Lower lobe of right lung (tissue), 2 donors: ENCODE measurements at places on chromosomes 6 and 20.

DNA sequence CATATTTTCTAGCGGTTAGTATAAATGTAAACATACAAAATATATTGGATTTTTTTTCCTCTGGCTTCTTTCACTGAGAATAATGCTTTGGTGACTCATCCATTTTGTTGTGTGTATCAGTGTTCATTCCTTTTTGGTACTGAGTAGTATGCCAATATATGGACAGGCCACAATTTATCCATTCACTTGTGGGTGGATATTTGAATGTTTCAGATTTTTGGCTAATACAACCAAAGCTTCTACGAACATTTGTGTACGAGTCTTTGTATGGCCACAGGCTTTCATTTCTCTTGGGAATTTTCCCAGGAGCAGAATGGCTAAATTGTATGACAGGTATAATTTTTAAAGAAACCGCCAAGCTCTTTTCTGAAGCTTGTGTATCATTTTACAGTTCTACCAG, 677.5 kb downstream of the HDGFL1 start:
- H3K27ac ChIP-seq, result no peak overlapping the region
- no peak overlapping the region for H3K4me3 ChIP-seq
- H3K27me3 ChIP-seq, result no peaks in the 10 kb centered on the region
- no peaks in the 10 kb centered on the region for H3K4me1 ChIP-seq
- no peak for DNase-seq

GRCh38 chr20:62949153-62949821, 3.2 kb upstream of the SLC17A9 start:
- H3K27me3 ChIP-seq, result no peaks in the 10 kb centered on the region
- no peak overlapping the region for H3K4me3 ChIP-seq
- peak; percentile 6 for DNase-seq
- H3K4me1 ChIP-seq, result peaks cover 26% of the 10 kb centered on the region
- peaks cover 60% of the 10 kb centered on the region for H3K36me3 ChIP-seq

- no peaks in the 10 kb centered on the region for H3K36me3 ChIP-seq
- no peak overlapping the region for H3K4me3 ChIP-seq
- H3K4me1 ChIP-seq, result no peaks in the 10 kb centered on the region
- no peak for DNase-seq
- H3K27ac ChIP-seq, result no peak overlapping the region
Measured at GRCh38 chr6:108275976-108276375, 15.1 kb upstream of the SNX3 start.

DNA sequence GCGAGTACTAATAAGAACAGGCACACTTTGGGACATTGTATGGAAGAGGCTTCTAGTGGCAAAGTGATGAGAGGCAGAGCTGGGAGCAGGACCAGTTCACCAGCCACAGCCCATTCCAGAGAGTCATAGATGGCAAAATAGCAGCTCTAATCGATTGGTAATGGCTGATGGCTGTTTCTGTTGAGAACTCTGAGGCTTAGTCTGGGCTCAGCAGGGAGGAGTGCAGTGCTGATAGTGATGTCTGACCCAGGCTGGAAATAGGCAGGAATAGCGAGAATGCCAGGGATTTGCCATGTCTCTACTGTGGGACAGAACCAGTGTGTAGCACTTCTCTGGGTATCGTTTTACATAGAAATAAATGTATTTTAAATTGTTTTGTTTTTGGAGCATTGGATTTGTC, 620.0 kb upstream of the FLRT3 start:
- DNase-seq, result no peak
- no peaks in the 10 kb centered on the region for H3K36me3 ChIP-seq
- H3K27ac ChIP-seq, result no peak overlapping the region

GRCh38 chr6:37549154-37549553, 49.5 kb upstream of the CCDC167 start:
- H3K27ac ChIP-seq, result no peak overlapping the region
- no peaks in the 10 kb centered on the region for H3K4me1 ChIP-seq
- H3K4me3 ChIP-seq, result no peak overlapping the region
- no peaks in the 10 kb centered on the region for H3K36me3 ChIP-seq
- peaks cover 5% of the 10 kb centered on the region for H3K27me3 ChIP-seq

GRCh38 chr6:91137286-91137685, 550.4 kb upstream of the MAP3K7 start:
- no peaks in the 10 kb centered on the region for H3K4me1 ChIP-seq
- H3K27me3 ChIP-seq, result no peaks in the 10 kb centered on the region
- H3K27ac ChIP-seq, result no peak overlapping the region
- no peak overlapping the region for H3K4me3 ChIP-seq
- no peaks in the 10 kb centered on the region for H3K36me3 ChIP-seq

DNA sequence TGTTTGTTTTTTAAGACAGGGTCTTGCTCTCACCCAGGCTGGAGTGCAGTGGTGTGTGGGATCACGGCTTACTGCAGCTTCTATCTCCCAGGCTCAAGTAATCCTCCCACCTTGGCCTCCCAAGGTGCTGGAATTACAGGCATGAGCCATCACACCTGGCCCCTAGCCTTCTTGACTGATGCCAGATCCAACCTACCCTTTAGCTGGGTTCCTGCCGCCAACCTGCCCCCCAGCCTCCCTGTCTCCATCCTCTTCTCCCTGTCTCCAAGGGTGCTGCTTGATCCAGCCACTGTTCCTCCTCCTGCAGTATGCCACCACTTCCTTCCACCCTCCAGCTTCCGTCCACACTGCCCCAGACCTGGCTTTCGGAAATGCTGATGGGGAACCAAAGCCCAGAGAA, 3.2 kb upstream of the C20orf144 start:
- no peak overlapping the region for H3K27ac ChIP-seq
- H3K4me1 ChIP-seq, result peaks cover 10% of the 10 kb centered on the region
- peaks cover 24% of the 10 kb centered on the region for H3K36me3 ChIP-seq
- DNase-seq, result peak; percentile 14
- H3K4me3 ChIP-seq, result no peak overlapping the region
- no peaks in the 10 kb centered on the region for H3K27me3 ChIP-seq

GRCh38 chr6:168508903-168509302, 67.9 kb downstream of the SMOC2 start:
- no peak for DNase-seq
- H3K27me3 ChIP-seq, result no peaks in the 10 kb centered on the region
- no peak overlapping the region for H3K4me3 ChIP-seq
- H3K27ac ChIP-seq, result no peak overlapping the region
- H3K4me1 ChIP-seq, result no peaks in the 10 kb centered on the region

GRCh38 chr6:170572704-170573466, 11.6 kb downstream of the PDCD2 start:
- no peak overlapping the region for H3K27ac ChIP-seq
- H3K4me3 ChIP-seq, result no peak overlapping the region
- no peaks in the 10 kb centered on the region for H3K27me3 ChIP-seq
- no peak for DNase-seq
- peaks cover 95% of the 10 kb centered on the region for H3K36me3 ChIP-seq

GRCh38 chr6:131523988-131524673, 48.9 kb upstream of the ARG1 start:
- no peaks in the 10 kb centered on the region for H3K27me3 ChIP-seq
- H3K4me1 ChIP-seq, result no peaks in the 10 kb centered on the region
- H3K4me3 ChIP-seq, result no peak overlapping the region

GRCh38 chr6:169320013-169320412, 66.4 kb upstream of the THBS2 start:
- H3K27me3 ChIP-seq, result no peaks in the 10 kb centered on the region
- H3K4me3 ChIP-seq, result no peak overlapping the region
- H3K4me1 ChIP-seq, result no peaks in the 10 kb centered on the region
- no peak for DNase-seq
- no peaks in the 10 kb centered on the region for H3K36me3 ChIP-seq

DNA sequence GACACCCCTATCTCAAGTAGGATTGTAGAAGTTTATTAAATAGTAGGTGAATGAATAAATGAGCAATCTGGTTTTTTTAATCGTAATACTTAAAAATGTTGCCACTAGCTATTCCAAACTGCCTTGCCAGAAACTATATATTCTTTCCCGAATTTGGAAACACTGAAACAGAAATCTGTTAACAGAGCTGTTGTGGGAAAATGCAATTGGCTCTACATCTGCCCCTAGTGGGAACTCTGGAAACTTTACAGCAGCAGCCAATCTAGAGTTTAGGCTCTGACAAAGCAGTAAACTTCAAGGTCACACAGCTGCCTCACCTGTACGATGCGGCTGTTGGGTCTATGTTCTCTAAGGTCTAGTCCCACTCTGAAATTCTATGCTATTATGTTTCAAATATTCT, 41.7 kb downstream of the SYNE1 start:
- no peak overlapping the region for H3K27ac ChIP-seq
- DNase-seq, result no peak
- H3K4me1 ChIP-seq, result peaks cover 18% of the 10 kb centered on the region
- H3K4me3 ChIP-seq, result no peak overlapping the region
- H3K36me3 ChIP-seq, result no peaks in the 10 kb centered on the region
- no peaks in the 10 kb centered on the region for H3K27me3 ChIP-seq

GRCh38 chr6:29561606-29562181, 2.2 kb upstream of the UBD start:
- H3K36me3 ChIP-seq, result no peaks in the 10 kb centered on the region
- peaks cover 6% of the 10 kb centered on the region for H3K27me3 ChIP-seq
- no peak overlapping the region for H3K27ac ChIP-seq
- H3K4me1 ChIP-seq, result no peaks in the 10 kb centered on the region
- no peak for DNase-seq

- H3K4me3 ChIP-seq, result no peak overlapping the region
- H3K36me3 ChIP-seq, result no peaks in the 10 kb centered on the region
- no peak overlapping the region for H3K27ac ChIP-seq
Measured at GRCh38 chr20:52809003-52809402, 163.2 kb upstream of the TSHZ2 start.

DNA sequence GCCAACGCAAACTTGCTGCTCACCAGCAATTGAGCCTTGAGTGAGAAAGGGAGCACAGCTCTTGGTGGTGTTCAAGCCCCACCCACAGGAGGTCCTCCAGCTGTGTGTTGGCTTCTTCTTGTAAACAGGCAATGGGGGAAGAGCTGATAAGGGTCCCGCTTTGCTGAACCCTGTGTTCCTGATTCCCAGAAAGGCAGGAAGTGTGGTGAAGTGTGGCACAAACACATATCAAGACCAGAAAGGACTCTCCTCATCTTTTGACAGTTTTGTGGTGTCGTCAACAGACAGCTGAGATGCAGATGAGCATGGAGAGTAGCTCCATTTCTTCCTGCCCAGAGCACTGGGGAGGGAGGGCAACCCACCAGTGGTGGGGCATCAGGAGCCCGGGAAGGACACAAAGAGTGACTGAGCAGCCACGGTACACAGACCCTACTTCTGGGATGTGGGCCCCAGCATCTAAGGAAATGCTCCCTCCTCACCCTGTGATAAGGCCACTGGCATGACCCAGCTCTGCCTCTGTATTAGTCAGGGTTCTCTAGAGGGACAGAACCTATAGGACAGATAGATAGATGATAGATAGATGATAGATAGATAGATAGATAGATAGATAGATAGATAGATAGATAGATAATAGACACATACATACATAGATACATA, 188.9 kb upstream of the TAB2 start:
- no peaks in the 10 kb centered on the region for H3K27me3 ChIP-seq
- DNase-seq, result no peak
- peaks cover 30% of the 10 kb centered on the region for H3K4me1 ChIP-seq
- no peaks in the 10 kb centered on the region for H3K36me3 ChIP-seq

DNA sequence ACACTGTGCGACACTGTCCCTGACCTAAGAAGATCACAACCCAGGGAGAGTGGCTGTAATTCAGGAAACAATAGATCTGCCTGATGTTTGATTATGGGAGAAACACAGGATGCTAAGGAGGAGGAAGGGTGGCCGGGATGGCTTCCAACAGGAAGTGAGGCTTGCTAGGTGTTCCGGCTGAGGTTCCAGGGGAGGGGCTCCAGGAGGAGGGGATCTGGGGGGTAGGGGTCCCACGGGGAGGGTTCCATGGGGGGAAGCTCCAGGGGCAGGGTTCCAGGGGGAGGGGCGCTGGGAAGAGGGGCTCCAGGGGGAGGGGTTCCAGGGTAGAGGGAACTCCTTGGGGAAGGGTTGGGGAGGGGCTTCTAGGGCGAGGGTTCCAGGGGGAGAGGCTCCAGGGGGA, 48.6 kb downstream of the DAAM2 start:
- no peaks in the 10 kb centered on the region for H3K36me3 ChIP-seq
- H3K4me1 ChIP-seq, result peaks cover 4% of the 10 kb centered on the region
- H3K4me3 ChIP-seq, result no peak overlapping the region

DNA sequence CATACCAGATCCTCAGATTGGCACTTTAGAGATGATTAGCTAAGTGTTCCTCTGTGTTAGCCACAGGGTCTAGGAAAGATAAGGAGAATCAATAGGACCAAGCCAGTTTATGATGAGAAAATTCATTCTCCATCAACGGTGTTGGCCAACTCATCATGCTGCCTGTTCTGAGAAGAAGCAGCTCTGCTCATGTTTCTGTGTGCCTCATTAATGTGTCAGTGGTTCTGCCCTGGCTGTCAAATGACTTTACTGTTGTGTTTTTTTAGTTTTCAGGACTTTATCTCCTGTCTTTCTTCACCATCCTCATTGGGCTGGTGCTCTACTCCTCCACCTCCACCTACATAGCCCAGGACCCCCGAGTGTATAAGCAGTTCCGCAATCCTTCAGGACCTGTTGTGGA, 234.3 kb upstream of the PLN start:
- H3K4me1 ChIP-seq, result peaks cover 15% of the 10 kb centered on the region
- H3K36me3 ChIP-seq, result no peaks in the 10 kb centered on the region
- no peak overlapping the region for H3K4me3 ChIP-seq
- no peaks in the 10 kb centered on the region for H3K27me3 ChIP-seq
- no peak for DNase-seq

DNA sequence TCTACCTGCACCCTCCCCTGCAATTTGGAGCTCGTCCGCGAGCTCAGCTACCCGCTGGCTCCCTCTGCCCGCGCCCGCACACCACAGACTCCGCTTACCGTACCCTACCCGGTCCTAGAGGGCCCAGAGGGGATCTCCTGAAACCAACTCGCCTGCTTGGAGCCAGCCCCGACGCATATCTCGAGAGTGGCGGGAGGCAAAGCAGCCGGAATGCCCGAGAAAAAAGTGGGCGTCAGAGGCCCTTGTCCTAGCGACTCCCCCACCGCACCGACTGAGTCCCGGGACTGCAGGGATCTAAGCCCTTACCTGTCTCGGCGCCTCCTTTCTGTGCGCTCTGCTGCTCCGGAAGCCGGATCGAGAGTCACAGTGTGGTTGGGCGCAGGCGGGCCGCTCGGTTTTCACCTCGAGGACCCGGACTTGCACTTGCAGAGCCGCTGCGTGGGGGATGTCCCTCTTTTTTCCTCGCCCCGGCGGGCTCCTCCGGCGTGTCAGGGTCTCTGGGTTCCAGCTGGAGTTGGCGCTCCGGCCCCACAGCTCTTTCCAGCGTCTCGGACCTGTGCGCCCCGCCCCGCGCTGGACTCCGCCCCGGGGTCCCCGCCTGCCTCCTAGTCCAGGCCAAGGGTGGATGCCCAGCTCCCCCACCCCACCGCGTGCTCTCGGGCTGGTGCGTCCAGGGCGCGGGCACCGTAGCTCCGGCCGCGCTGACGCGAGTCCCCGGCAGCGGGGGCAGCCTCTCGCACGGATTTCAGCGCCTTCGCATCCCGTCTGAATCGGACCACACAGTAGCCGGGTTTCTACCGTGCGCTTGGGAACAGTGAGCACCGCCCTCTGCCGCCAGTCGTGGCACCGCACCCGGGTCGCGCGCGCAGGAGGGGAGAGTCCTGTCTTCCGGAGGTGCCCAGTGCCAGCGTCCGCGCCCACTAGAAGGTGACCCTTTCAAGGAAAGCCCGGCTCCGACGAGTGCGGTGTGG, at the start of gene PROKR2:
TSS of gene PROKR2 (minus strand) at position 767 of the 971 bp plus-strand sequence. CDS start 2,585 bp downstream, outside the sequence.
- peaks cover 51% of the 10 kb centered on the region for H3K27me3 ChIP-seq
- no peaks in the 10 kb centered on the region for H3K4me1 ChIP-seq
- H3K27ac ChIP-seq, result no peak within 1 kb of the TSS
- no peaks in the 10 kb centered on the region for H3K36me3 ChIP-seq

GRCh38 chr6:158356586-158357546, 44.6 kb downstream of the TULP4 start:
- peaks cover 12% of the 10 kb centered on the region for H3K4me1 ChIP-seq
- DNase-seq, result no peak
- no peaks in the 10 kb centered on the region for H3K27me3 ChIP-seq
- no peak overlapping the region for H3K4me3 ChIP-seq
